AG04450 (cell line): ENCODE measurements at places on chromosomes 11 and 22.

DNA sequence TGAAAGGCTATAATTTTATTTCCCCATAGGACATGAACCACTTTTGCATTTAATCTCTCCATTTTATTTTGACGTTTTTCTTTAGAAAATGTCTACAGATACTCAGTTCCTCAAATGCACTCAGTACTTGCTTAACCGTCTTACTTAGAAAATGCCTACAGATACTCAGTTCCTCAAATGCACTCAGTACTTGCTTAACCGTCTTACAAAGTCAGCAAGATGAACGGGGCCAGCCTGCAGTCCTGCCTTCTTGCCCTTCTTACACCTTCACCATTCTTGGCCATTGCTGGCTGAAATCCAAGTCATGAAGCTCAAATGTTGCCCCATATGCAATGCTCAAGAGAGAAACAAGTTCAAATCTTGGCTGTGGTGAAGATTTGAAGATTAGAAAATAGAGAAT is 34.1 kb downstream of the CSNK2A3 start:
- no peak for DNase-seq

DNA sequence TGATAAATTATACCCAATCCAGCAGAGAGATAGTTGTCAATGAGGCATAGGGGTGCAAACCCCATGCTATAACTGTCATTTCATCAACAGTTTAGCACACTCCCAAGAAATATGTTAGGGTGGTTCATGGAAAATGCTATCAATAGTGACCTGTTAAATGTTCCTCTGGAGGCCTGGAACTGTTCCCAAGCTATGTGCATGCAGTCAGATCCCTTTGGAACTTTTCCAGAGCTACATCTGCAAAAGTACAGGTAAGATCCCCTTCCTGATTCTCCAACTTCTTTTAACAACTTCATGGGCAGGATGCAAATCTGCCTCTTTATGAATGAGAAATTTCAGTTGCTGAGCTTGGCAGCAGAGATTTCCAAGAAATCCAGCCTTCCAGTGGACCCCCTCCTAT is 27.2 kb downstream of the ABTB2 start:
- no peak for DNase-seq

DNA sequence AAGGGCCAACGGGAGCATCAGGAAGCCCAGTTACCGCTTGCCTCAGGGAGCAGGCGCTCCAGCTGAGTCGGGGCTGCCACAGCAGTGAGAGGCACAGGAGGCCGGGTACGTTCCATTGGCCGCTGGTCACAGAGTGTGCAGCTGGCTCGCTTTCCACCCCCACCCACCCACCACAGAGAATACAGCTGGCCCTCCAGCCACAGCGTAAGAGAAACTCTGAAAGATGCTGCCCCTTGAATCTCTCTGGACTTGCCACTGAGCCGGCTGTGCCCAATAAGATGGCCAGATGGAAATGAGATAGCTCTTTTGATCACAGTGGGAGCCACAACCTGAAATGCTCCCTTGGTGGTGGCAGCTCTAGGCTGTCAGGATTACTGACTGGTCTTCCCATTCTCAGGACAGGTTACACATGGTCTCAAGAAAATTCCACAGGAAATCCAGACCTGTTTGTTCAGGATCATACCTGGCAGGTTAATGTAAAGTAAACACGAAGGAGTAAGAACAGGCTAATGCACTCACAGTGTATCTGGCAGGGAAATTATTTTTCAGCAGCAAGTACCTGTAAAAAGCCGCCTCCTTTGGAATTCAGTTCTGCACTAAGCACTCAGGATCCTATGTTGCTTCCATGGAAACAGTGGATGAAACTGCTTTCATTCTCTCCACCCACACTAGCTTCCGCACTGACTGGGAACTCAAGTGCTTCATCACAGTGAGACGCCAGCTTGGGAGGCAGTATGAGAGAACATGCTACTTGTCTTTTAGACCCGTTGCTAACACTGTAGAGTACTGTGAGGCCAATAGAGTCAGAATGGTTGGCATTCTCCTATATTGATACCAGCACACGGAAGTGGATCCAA is 16.5 kb downstream of the SIAE start:
- no peak for DNase-seq

DNA sequence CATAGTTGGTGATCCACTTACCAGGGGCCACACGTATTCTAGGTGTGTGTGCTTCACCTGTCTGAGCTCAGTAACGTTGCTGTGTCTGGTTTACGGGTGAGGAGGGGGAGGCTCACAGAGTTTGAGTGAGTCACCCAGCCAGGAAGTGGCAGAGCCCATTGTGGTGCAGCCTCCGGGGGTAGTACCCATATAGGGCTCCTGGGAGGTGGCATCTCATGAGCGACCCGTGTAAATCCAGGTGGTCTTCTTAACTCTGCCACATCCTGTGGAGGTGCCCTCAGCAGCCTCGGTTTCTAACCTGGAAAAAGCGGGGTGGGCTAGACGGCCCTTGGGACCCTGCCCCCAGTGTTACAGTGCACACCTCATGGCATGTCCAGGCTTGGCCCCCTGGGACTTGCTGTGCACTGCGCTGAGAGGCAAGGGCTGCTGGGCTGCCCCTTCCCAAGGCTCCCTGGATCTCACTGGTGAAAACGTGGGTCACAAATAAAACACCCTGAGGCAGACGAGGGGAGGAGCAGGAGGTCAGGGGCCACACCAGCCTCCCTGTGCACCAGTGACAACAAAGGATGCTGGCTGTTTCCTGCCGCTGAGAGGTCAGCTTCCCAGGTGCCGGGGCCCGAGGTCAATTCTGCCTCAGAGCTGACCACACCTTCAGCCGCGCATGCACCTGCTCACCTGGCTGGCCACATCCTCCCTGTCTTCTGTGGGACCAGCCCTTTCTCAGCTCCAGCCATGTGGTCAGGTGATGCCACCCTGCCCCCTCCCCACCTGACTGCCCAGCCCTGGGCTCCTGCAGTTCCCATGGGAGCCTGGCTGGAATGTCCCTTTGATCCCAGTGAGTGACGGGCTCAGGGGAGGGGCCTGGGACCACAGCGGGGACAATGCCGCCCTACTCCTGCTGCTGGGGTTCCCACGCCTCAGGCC is 305.1 kb downstream of the CTTN start:
- DNase-seq, result no peak

- DNase-seq, result no peak
Observed at GRCh38 chr11:68694431-68695297, 10.3 kb downstream of the GAL start.
